ENCODE measurements at places on chromosomes 7 and 10.
A peak's percentile ranks its signal among the peaks of the same experiment; 100 is the strongest.

DNA sequence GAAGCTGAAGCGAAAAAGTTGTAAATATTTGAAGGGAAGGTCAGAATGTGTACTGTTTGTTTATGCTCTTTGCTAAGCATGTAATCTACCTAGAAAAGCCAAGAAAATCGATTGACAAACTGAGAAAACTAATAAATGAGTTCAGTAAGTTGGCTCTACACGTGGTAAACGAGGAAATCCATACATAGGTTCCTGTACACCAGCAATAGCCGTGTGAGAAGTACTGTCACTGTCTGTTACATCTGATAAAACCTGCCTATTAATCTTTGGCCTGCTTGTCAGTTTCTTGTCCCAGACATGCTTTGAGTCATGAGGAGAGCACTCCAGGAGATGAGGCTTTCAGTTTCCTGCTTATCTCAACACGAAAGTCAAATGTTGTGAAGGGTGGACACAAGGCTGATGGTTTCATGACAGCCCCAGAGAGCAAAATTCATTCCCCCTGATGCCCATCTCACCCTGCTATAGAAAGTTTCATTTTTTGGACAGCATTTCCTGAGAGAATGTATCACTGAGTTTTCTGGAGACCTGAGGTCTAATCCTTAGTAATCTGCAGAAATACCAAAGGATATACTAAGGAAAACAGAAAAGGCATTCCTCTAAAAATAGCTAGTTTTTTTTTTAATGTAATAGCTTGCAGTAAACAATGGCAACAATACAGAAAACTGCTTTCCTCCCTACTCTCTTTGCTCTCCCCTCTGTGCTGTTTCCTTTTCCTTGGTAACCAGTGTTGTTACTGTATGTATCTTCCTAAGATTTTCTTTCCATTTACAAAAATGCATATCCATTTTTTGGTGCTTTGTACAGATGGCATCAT is 18.8 kb downstream of the BMPR1A start:
- DNase-seq, result no peak

GRCh38 chr7:92868683-92869293 is 32.4 kb upstream of the CDK6 start:
- no peak for DNase-seq

- peak; percentile 18 for DNase-seq
Measured at GRCh38 chr10:114367351-114368056, 36.8 kb downstream of the AFAP1L2 start.

GRCh38 chr10:67988606-67989005 is 86.5 kb downstream of the HERC4 start:
- DNase-seq, result no peak

GRCh38 chr10:28250782-28251181 is 52.1 kb downstream of the MPP7 start:
- DNase-seq, result no peak

Data from NCI-H460 (cell line).